ENCODE measurements at places on chromosomes 13 and 19.

DNA sequence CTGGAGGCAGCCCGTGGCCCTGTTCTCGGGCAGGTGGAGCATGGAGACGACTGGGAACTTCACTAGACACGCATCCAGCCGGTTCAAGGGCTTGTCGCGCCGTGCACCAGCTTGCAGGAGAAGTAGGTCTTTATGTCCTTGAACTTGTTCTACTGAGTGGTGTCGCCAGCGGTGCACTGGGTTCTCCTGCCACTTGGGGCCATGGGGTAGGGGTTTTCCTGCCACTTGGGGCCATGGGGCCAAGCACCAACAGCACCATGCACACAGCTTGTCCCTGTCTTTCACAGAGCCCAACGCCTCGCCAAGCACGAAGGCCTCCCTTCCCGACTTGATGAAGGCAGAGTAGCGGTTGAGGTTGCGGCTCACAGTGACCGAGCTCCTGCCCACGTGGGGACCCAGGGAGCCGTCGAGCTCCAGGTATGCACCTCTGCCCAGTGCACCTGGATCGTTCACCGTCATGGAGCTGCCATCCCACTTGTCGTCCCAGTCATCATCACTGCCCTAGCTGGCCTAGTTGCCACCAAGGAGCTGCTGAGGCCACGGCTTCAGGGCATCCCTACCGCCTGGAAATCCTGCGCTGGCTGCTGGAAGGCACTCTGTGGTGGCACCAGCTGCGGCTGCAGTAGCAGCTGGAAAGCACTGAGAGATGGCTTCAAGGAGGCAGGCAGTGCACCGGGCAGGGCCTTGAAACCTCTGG, 40.5 kb upstream of the TPM4 start:
- no peak for DNase-seq

DNA sequence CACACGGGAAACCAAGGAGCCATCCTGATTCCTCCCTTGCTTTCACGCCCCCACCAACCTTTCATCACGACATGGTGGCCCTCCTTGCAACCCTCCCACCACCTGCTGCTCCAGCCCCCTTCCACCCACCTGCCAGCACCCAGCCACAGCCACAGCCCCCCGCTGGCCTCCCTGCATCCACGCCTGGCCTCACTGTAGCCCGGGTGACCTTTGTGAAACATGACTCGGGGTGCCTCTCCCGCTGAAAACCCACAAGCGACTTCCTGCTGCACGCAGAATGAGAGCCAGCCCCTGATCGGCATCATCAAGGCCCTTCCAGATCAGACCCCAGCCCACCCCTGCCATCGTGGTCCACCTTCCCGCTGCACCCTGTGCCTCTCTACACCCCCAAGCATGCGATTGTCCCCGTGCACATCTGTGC, 14.9 kb downstream of the POP4 start:
- DNase-seq: no peak

DNA sequence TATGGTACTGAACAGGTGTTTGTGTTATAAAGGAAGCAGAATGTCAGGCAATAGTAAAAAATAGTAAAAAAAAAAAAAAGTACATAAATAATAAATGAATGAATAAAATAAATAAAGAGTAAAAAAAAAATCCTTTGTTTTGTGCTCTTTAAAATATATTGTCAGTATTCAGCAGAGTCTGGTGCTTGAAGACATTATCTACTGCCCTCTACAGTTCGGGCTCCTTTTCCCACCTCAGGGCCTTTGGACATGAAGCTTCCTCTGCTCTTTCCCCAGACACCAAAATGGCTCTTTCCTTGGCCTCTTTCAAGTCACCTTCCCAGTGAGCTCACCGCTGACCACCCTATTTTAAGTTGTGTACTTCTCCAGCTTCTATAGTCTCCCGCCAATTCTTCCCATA, 137.5 kb downstream of the TNFRSF19 start:
- DNase-seq: peak; percentile 53

DNA sequence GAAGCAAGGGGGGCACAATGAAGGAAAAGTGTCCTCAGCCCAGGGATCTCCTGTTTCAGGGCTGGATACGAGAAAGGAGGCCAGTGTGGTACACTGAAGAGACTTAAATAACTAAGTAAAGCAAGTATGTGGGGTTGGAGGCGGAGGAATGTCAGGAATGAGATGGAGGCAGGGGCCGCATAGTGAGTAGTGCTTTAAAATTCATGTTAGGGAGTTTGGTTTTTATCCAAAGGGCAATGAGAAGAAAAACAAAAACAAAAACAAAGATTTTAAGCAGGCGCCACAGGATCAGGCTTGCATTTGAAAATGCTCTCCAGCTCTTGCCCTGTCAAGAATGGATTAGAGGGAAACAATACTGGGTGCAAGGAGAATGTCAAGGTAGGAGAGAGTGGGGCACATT, 273.4 kb downstream of the DCLK1 start:
- peak; percentile 71 for DNase-seq

GRCh38 chr19:31064491-31064890, 284.7 kb downstream of the TSHZ3 start:
- DNase-seq: no peak

DNA sequence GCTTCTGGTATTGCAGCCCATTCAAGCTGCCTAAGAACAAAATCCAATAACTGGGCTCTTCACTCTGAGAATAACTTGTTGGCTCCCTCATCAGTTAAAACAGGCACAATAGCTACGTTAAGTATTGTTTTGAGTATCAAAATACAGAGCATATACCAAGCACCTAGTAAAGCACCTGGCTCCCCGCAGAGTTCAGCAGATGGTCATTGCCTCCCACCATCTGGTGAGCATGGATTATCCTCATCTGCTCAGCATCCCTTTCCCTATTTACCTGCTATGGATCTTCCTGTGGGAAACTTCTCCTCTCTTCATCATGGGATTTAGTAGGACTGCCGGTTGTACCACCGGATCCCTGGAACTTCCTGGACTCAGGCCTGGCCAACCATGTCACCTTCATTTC, 199.2 kb upstream of the MAB21L1 start:
- DNase-seq: no peak

GRCh38 chr13:101417043-101417406, 717 bp upstream of the NALCN start:
- no peak for DNase-seq

DNA sequence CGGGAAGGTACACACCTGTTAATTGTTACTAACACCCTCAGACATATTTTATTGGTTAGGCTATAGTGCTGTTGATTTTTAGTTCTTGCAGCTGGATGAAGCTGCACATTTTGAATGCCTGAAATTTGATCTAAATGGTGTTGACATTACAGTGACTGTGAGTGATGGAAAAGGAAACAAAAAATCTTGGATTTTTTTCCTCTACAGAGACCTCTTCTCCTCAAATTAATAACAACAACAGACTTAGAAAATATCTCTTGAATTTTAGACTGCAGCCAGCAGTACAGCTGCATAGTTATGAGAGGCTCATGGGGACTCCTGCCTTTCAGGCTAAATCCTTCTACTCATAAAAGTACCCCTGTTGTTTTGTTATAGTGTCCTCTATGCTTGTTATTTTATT, 500.5 kb upstream of the SPRY2 start:
- no peak for DNase-seq

DNA sequence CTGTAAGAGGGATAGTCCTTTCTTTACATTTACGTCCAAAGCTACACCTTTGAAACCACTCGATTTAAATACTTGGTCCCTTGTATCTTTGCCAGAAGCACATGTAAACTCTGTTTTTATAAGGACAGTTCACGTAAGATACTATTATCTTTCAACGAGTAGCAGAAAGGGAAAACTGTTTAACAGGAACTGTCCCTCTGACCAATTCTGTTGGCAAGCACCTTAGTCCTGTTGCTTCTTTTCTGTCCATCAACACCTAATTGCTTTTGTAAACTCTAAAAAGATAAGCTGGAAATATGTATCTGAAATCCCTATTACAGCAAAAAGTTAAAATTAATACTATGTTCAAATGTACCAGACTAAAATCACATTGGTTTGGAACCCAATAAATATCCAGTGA, 37.4 kb downstream of the PCDH9 start:
- DNase-seq: no peak

DNA sequence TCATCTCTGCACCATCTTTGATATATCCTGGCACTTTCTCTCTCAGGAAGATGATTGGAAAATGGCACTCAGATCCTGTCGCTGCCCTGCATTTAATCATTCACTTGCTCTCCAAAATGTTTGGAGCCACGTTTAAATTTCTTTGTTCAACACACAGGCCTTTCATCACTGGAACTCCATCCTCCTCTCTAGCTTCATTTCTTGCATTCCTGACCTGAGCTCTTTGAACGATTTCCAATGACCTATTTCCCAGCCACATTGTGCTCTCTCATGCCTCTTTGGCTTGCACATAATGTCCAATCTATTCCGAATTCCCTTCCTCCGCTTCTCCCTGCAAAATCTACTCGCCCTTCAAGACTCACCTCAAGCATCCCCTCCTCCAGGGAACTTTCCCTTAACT, 287.4 kb upstream of the NBEA start:
- DNase-seq: peak; percentile 39
